ENCODE measurements at places on chromosomes 2 and 18. TPM values are rescaled to one million over a fixed set of nuclear protein-coding genes. Genes with fewer than 3 reads are reported as not detected.

The ACVR1C gene
- 2.6 TPM for total RNA-seq

The OR6B2 gene
- not detected for total RNA-seq

- H3K27me3 ChIP-seq = no peaks in the 10 kb centered on the region
- H3K4me3 ChIP-seq = no peak overlapping the region
- no peak overlapping the region for H3K27ac ChIP-seq
- no peaks in the 10 kb centered on the region for H3K4me1 ChIP-seq
These were observed 93.6 kb upstream of the HNMT start for GRCh38 chr2:137870682-137871081.

DNA sequence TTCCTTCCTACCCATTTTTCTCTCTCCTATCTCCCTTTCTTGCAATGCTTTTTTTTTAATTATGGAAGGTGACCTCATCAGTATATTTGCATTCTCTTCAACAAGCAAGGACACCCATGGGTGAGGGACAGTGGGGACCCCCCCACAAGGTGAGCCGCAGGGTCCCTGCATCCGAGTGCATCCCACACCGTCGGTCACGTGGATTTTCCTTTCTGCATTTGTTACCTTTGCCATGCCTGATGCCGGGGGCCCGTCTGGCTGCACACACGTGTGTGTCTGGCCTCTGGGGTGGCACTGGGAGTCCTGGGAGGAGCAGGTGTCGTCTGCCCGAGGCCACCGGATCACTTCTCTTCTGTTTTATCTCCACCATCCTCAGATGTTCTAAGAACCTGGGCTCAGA is 30.1 kb upstream of the SNTG2 start:
- H3K4me1 ChIP-seq = no peaks in the 10 kb centered on the region
- H3K27me3 ChIP-seq = no peaks in the 10 kb centered on the region
- peak; percentile 59 for DNase-seq
- no peak overlapping the region for H3K27ac ChIP-seq
- H3K4me3 ChIP-seq = no peak overlapping the region
- no peaks in the 10 kb centered on the region for H3K36me3 ChIP-seq

- H3K4me3 ChIP-seq = no peak overlapping the region
- peaks cover 2% of the 10 kb centered on the region for H3K27me3 ChIP-seq
- peak overlapping the region; percentile 81 for H3K27ac ChIP-seq
- H3K36me3 ChIP-seq = no peaks in the 10 kb centered on the region
These were observed 132.1 kb upstream of the HAAO start for GRCh38 chr2:42924418-42924886.

Data from upper lobe of left lung (tissue), 6 donors.